ENCODE measurements at places on chromosomes 7 and 10. TPM values are rescaled to one million over a fixed set of nuclear protein-coding genes. Genes with fewer than 3 reads are reported as not detected.

STAG3 gene
- total RNA-seq, result 0.20 TPM

OR2A5 gene
- not detected for total RNA-seq

IFIT1B gene
- total RNA-seq, result not detected

- peak; percentile 70 for DNase-seq
Measured at GRCh38 chr7:138001529-138002095, at the start of gene CREB3L2. TSS of gene CREB3L2 (minus strand) at chr7:138002086. CDS start at chr7:138001705, 381 bp downstream.

DNA sequence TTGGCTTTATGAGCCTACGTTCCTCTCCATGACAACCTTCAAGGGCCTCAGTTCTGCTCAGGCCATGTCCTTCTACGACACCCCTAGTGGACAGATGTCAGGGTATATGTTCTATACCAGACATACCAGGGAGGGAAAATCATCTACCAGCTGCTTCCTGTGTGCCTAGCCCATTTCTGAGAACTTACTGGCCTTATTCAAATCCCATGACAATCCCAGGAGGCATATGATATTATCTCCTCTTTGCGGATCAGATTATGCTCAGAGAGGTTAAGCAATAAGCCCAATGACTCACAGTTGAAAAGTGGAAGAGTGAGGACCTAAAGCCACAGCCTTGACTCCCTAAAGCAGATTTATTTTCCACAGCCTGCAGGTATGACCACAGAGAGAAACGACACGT, 139.3 kb downstream of the GLI3 start:
- DNase-seq, result peak; percentile 79

- no peak for DNase-seq
Measured at GRCh38 chr10:8121201-8121890, 66.9 kb downstream of the GATA3 start.

GRCh38 chr10:47012214-47012613, 101.0 kb downstream of the PTPN20 start:
- no peak for DNase-seq

DNA sequence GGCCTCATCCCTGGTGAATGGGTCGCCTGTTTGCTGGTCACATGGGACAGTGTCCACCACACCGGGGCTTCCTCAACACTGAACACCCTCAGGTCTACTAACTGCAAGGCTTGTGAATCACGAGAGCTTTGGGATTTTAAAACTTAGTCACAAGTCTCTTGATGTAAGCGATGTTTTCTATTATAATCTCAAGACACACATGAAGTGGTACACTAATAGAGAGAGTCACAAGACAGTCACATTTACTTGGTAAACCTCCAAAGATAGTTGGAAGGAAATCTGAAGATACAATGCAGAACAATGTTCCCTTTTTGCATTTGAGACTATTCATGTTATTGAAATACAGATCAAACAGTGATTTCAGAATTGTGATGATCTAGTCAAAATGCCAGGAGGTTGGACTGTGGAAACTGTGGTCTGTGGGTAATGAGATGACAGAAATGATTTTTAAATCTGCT, 233.1 kb upstream of the KLF6 start:
- no peak for DNase-seq

GRCh38 chr7:15446280-15446679, 115.5 kb downstream of the AGMO start:
- DNase-seq, result no peak

DNA sequence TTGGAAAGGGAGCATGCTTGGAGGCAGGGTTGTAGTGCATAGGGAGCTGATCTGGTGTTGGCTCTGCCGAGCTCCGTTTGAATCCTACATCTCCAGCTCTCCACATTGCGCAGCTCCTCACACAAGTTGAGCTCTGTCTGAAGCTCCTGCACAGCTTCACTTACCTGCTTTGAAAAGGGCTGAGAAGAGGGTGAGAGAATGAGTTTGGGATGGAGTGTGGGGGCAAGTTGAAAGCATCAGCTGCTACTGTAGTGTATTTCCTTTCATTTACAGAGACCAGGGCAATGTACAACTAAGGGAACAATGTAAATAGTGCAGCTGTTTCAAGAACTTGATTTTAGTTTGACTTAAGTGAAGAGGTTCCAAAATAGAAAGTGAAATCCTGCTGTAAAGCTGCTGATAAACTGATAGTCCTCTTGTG, 88.5 kb downstream of the VTI1A start:
- no peak for DNase-seq

DNA sequence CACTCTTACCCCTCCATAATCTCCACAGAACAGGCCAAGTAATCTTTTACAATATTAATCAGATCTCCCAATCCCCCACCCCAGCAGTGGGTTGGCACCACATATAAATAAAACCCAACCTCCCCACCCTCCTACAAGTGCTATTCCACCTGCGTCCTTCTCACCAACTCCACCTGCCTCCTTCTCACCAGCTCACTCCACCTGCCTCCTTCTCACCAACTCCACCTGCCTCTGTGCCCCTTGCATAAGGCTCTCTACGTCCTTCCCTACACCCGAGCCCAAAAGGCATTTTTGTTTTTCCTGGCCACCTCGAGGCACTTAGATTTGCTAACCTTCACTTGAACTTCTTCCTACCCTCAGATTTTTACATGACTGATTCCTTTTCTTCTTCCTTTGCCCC, 89.7 kb downstream of the ATE1 start:
- DNase-seq, result no peak

GRCh38 chr7:44149571-44150465, 8.7 kb upstream of the MYL7 start:
- DNase-seq, result no peak

All from lung microvascular endothelial cell (primary cell).